NCI-H2029 treated with DMSO at 0.1 percent for 48 hours (cell line): ENCODE measurements at places on chromosomes 3 and 15.

DNA sequence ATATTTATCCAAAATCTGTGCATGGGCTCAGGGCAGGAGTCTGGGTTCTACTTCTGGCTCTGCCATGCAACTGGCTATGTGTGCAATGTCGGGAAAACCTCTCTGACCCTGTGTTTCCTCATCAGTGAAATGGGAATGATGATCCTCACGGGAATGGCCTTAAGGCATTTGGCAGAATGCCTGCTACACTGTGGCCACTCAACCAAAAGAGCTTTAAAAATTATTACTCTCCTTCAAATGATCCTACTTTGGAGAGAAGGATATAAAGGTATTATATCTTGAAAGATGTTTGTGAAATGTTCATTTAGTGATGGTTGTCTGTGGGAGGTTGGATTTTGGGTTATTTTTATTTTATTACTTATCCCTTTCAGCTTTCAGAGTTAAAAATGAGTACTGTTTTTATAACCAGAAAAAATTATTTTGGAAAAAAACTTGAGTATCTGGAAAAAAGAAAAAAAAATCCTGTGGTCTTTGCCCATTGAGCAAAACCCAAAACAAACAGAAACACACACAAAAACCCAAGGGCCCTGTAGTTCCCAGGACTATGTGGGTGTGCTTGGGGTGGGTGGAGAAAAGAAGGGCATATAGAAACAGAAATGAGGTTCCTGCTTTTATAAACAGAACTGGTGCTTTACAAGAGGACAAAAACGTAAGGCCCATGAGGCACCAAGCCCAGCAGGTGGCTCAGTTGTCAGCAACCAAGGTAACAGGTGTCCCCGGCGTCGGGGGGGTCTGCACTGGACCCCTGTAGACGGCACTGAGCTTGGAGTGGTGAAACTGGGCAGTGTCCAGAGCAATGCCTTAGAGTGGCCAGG lies 22.0 kb downstream of the RGMA start:
- no peak for DNase-seq

DNA sequence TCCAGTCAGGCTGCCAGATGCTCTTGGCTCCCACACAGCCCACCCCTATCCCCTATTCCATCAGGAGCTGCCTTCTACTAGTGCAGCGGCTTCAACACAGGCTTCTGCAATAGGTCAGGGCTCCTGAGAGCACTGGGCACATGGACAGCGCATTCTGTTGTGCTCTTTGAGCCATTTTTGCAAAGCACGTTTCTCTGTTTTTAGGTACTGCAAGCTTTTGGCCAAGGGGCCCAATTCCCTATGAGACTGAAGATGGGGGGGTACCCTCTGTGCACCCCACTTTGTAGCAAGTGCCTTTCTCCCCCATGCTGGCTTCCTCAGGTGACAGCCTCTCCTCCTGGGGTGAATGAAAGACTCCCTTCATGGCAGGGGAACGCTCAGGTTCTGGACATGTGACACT lies 31.2 kb downstream of the CHDH start:
- no peak for DNase-seq

GRCh38 chr3:157081626-157082210 lies 78.2 kb downstream of the CCNL1 start:
- DNase-seq = no peak

DNA sequence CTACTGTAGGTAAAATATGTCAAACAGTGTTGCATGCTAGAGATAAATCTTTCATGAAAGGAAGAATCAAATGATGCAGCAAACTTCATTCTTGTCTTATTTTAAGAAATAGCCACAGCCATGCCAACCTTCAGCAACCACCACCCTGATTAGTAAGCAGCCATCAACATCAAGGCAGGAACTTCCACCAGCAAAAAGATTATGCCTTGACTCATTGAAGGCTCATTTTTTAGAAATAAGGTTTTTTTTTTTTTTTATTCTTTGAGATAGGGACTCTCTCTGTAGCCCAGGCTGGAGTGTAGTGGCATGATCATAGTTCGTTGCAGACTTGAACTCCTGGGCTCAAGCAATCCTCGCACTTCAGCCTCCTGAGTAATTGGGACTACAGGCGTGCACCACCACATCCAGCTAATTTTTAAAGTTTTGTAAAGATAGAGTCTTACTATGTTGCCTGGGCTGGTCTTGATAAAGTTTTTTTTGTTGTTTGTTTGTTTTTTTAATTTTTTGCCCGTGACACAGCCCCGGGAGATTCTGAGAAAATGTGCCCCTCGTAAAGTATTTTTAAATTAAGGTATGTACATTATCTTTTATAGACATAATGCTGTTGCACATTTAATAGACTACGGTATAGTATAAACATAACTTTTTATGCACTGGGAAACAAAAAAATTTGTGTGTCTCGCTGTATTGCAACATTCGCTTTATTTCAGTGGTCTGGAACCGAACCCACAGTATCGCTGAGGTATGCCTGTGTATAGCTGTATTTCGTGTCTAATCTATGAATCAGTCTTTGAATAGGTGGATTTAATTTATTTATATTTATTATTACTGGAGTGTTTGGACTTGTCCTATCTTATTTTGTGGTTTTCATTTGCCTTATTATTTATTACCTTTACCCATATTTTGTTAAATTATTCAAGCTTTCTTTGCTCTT lies 23.3 kb downstream of the SNRK start:
- DNase-seq = no peak

DNA sequence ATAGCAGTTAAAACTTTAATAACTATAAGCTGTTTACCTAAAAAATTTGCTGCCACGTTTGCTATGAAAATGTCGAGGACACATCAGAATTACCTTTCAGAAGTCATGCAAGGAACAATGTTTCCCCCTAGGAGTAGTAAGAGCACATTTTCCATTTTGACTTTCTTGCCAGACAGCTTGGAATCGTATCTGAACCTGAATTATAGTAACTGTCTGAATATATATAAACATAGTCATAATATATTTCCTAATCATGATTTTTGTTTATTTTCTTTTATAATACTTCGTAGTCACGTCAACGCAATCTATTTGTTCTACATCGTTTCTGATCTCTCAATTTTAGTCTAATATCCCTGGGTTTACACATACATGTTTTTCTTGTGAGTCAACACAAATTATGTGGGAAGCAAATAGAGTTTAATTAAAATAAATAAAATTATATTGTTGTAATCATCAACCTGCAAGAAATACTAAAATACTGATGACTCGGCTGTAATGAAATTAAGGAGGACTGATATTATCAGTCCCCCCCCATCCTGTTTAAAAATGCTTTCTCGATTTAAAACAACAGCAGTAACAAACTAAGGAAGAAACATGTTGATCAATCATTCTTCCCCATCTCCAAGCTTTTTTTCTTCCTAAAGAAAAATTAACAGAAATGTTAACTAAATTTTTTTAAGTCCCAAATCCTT lies 78.4 kb downstream of the MME start:
- DNase-seq = no peak

- no peak for DNase-seq
Measured at GRCh38 chr3:195274259-195274966, 3.5 kb upstream of the XXYLT1 start.

- no peak for DNase-seq
Measured at GRCh38 chr3:42403737-42404136, 6.7 kb downstream of the LYZL4 start.

- DNase-seq = no peak
Measured at GRCh38 chr3:148931574-148931973, 59.8 kb upstream of the GYG1 start.

DNA sequence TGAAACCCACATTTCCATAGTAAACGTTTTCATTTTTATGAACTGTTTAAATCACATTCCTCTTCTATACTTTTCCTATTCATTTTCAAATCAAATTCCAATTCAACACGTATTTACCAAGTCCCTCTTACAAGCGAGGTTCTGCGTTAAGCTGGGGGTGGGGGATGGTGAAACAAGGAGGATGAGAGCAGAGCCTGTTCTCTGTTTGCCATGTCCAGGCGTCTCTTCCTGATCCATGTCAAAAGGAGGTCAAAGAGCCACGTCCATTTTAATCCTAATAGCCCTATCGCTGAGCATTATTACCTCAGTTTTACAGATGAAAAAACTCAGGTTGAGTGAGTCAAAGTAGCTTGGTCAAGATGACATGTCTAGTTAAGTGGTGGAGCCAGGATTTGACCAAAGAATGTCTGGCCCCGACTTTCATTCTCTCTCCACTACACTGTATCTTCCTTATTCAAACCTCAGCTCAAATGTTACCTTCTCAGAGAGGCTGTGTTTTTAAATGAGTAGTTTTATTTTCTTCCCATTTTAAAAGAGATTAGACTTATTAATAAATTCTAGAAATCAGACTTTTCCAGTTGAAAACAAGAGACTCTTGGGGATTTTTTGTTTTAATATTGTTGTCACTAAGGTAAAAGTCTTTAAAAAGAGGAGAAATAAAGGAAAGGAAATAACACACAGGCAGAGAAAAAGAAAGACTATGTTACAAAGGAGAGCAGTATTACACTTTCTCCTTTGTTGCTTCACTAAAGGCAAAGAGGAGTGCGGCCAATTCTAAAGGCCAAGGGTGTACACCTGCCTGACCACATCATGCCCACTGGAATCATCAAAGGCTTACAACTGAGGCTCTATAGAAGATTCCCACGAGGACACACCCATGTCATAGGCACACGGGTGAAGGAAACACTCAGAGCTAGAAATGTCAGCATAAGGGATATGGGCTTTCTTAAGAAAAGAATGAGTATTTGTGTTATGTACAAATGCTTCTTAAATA lies 42.4 kb downstream of the MYO5A start:
- DNase-seq = no peak

GRCh38 chr15:28002136-28002861 lies 96.8 kb downstream of the OCA2 start:
- DNase-seq = no peak

- no peak for DNase-seq
Measured at GRCh38 chr3:58038675-58039292, 30.6 kb downstream of the FLNB start.

- DNase-seq = no peak
Measured at GRCh38 chr15:85302271-85302670, 78.1 kb upstream of the AKAP13 start.
